ENCODE measurements at places on chromosomes 6 and 20.

- no peak for DNase-seq
Measured at GRCh38 chr6:129206821-129207220, 323.9 kb downstream of the LAMA2 start.

DNA sequence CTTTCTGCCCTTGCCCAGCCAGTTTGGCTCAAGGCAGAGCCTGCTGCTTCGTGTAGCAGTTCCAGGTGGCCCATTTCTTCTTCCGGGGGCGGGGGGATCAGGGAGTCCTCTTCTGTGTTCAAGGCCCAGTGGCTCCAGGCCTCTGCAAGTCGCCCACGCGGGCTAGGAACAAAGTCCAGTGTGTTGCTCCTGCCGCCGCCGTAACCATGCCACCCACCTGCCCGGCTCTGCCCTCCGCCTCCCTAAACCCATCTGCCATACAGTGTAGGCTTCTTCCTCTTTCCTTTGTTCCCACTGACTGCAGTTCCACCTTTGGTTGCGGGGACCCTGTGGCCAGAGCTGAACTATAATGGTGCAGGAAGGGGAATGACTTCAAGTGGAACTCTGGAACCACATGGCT lies 43.9 kb upstream of the SRF start:
- no peak for DNase-seq

DNA sequence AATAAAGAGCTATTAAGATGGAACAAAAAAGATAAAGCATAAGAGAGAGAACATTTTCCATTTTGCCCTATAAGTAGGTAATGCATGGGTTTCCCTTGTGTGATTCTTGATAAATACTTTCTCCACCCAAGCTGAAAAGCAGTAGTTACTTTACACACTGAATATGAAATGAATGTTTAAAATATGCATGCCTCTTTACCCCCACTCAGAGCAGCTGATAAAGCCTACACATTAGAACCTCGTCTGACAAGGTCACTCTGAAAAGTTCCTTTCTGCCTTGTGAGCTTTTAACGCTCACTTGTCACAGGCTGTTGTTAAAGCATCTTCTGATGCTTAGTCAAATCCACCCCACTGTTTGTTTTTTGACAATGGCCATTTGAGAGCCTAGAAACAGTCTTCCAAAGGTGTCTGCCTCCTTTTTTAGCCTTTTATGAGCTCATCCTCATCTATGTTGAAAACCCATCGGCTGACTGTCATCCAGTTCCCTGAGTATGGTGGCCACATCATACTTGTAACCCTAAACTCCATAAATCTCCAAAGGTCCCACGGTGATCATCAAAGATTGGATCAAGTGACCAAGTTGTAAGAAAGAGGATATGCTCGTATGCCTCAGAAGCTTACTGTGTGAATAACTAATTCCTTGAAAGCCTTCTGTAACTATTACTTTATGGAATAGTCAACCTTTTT lies 102.8 kb downstream of the ATXN1 start:
- DNase-seq: no peak

GRCh38 chr20:19295076-19295475 lies 82.6 kb downstream of the SLC24A3 start:
- DNase-seq: no peak

- DNase-seq: no peak
Measured at GRCh38 chr6:166901626-166902025, 54.7 kb downstream of the RNASET2 start.

- DNase-seq: no peak
Measured at GRCh38 chr6:158631678-158632537, 12.6 kb downstream of the DYNLT1 start.

GRCh38 chr20:35871259-35871771 lies 83.0 kb downstream of the SCAND1 start:
- no peak for DNase-seq

GRCh38 chr6:113901482-113901881 lies 44.3 kb downstream of the MARCKS start:
- DNase-seq: no peak

DNA sequence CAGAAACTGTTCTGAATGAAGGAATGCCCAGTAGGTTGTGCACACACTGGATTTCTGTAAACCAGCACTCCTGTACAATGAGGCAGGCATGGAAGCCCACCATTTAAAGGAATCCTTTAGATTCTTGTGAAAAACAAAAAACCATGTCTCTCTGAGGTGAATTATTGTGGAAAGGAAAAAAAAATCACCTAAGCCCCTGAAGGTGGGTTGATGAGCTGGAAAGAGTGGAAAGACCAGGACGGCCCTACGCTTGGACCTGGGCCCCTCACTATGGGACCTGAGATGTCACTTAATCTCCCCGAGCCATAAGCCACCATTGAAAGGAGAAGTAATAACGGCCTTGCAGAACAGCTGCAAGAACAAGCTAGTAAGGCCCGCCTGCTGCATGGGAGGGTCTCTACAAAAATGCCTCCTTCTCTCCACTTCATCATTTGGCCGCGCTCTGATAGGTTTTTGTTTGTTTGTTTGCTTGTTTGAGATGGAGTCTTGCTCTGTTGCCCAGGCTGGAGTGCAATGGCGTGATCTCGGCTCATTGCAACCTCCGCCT lies 68.8 kb downstream of the RAB44 start:
- DNase-seq: no peak

- DNase-seq: no peak
Measured at GRCh38 chr6:17103715-17104114, 1.9 kb downstream of the STMND1 start.

- no peak for DNase-seq
Measured at GRCh38 chr6:147707524-147707923, 199.0 kb downstream of the SAMD5 start.

GRCh38 chr20:63094767-63095499 lies 88.2 kb upstream of the BHLHE23 start:
- no peak for DNase-seq

DNA sequence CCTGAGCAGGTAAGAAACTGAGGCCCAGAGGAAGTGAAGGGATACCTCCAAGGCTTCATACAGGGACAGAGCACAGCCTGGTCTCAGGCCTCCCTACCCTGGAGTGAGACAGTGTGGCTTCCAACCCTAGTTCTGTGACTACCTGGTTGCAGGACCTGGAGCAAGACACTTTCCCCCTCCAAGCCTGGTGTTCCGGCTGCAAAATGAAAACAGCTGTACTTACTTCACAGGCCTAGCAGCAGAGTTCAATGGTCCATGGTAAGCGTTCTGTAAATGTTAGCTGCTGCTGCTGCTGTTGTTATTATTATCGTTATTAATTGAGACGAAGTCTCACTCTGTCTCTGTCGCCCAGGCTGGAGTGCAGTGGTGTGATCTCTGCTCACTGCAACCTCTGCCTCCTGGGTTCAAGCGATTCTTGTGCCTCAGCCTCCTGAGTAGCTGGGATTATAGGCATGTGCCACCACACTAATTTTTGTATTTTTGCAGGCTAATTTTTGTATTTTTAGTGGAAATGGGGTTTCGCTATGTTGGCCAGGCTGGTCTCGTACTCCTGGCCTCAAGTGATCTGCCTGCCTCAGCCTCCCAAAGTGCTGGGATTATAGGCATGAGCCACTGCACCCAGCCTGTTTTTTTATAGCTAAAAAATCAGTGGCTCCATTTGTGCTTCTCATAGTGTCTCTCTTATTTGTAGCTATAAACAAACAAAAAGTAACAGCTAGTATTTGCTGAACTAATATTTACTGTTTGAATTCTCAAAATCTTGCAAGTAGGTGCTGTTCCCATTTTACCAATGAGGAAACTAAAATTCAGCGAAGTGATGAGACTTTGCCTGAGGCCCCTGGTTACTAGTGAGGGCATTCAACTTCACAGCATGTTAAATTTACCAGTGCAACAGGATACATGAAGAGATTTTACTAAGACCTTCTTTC lies 41.9 kb downstream of the COX4I2 start:
- no peak for DNase-seq

DNA sequence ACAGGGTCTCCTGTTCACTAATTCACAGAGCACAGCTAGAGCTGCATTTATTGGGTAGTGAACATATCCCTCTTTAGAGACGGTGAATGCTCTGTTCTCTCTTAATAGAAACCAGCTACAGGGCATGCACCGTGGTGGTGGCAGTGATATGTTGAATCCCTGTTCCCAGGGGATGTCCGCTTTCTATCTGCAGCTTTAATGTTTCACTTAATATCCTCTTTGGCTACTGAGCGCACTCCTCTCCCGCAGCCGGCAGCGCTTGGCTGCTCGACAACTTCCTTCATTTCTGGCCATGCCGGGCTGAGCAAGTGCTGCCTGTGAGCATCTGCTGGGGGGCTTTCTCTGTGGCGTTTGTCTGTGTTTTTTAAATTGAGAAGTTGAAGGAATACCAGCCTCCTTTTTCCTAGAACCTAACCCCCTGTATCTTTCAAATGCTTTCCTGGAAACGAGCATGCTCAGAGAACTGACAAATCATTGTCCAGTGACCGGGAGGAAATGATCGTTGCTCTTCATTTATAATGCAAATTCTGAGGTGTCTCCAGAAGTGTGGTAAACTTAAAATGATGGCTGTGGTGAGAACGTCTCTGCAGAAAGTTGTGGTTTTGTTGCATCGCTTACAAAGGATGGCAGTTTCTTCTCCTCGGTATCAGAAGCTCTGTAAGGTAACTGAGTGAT lies 297.9 kb downstream of the UTRN start:
- DNase-seq: peak; percentile 4

DNA sequence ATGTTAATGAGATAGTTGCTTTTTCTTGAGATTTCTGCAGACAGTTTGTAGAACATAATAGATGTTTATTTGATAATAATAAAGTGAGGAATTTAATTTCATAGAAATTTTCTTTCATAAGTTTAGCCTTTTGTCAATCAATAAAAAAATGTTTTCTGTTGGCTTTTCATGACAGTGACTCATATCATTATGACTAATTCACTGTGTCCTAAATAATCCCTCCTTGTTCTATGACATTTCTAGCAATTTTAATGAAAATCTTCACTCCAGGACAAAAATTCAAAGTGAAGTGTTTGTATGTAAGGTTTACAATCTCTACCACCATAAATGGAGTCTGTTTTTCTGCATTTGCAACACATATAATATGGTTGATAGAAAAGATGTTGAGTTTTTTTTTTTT lies 109.9 kb downstream of the UTRN start:
- no peak for DNase-seq

- no peak for DNase-seq
Measured at GRCh38 chr6:31740397-31741223, 805 bp downstream of the MSH5 start.

GRCh38 chr6:9365378-9365777 lies 930.0 kb upstream of the SLC35B3 start:
- DNase-seq: no peak

DNA sequence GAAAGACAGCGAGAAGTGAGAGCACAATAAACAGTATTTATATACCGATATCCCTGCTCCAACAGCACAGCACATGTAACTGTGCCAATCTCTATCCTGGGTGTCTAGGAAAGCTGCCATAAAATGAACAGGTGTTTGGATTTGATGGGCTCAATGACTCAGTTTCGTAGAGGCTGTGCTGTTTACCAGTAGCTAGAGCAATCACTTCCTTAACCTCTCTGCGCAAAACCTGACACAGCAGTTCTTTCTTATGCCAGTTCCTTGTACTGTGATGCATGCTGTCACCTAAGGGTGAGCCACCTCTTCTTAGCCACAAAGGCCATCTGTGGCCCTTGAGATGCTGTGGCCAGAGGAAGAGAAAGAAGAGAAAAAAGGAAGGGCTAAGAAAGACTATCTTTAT lies 59.3 kb downstream of the SHPRH start:
- no peak for DNase-seq

DNA sequence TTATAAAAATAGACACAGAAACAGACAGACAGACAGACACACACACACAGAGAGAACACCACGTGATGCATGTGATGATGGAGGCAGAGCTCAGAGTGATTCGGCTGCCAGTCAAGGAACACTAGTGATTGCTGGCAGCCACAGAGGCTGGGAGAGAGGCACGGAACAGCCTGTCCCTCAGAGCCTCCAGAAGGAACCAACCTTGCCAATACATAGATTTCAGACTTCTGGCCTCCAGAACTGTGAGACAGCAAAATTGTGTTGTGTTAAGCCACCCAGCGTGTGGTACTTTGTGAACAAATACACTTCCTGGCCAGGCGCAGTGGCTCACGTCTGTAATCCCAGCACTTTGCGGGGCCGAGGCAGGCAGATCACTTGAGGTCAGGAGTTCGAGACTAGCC lies 9.5 kb upstream of the PARD6B start:
- DNase-seq: no peak

- DNase-seq: no peak
Measured at GRCh38 chr6:33589392-33589730, 9.3 kb upstream of the BAK1 start.

GRCh38 chr20:18506744-18507143 lies 996 bp upstream of the SEC23B start:
- no peak for DNase-seq

GRCh38 chr6:12007887-12008286 lies 4.2 kb upstream of the HIVEP1 start:
- no peak for DNase-seq

GRCh38 chr6:37913210-37913609 lies 93.7 kb downstream of the ZFAND3 start:
- no peak for DNase-seq

GRCh38 chr20:19923762-19924161 lies 93.4 kb upstream of the NAA20 start:
- no peak for DNase-seq

DNA sequence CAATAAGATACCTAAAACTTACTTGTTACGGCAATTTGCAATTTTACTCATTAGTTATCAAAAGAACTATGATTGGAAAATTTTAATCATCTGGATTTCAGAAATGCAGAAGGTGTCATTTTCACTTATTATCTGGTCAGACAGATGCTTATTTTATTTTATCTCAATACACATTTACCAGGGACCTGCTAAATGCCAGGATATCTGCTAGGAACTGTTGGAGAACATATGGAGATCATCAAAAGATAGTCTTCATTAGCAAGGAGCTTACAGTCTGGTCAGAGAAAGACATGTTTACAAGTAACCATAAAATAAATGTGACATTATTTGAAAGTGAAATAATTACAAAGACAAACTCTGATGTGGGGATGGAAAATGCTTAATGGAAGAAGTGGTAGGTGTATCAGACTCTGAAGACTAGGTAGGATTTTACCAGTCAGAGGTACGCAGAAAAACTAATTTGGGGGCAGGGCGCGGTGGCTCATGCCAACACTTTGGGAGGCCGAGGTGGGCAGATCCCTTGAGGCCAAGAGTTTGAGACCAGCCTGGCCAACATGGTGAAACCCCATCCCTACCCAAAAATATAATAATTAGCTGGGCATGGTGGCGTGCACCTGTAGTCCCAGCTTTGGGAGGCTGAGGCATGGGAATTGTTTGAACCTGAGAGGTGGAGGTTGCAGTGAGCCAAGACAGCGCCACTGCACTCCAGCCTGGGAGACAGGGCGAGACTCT lies 137.8 kb downstream of the MYB start:
- no peak for DNase-seq

GRCh38 chr6:145263778-145264211 lies 471.5 kb downstream of the EPM2A start:
- no peak for DNase-seq

- no peak for DNase-seq
Measured at GRCh38 chr20:19745106-19745505, 13.0 kb upstream of the RIN2 start.

Data from stimulated activated CD8-positive, alpha-beta memory T cell treated with anti-CD3 and anti-CD28 coated beads, Interleukin-2, amount 100 ng/mL, for 1 hour (primary cell).